Activated T-cell treated with anti-CD3 and anti-CD28 coated beads, Interleukin-2, amount 50 U/mL, for 72 hours (primary cell): ENCODE measurements at places on chromosomes 2 and 18.

DNA sequence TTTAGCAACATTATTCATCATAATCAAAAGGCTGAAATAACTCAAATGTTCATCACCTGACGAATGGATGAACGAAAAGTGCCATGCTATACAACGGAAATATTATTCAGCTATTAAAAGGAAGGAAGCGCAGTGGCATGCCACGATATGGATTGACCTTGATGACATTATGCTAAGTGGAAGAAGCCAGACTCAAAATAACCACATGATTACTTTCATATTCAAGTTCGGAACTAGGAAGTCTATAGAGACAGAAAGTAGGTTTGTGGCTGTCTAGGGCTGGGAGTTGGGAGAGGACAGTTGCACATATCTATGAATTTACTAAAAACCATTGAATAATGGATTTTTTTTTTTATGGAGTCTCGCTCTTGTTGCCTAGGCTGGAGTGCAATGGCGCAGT is 13.4 kb upstream of the PDIA6 start:
- H3K4me1 ChIP-seq, result no peaks in the 10 kb centered on the region
- H3K36me3 ChIP-seq, result no peaks in the 10 kb centered on the region
- H3K27me3 ChIP-seq, result peaks cover 10% of the 10 kb centered on the region

GRCh38 chr2:211367711-211368110 is 811.3 kb downstream of the CPS1 start:
- no peak for DNase-seq
- no peaks in the 10 kb centered on the region for H3K36me3 ChIP-seq
- H3K27ac ChIP-seq, result no peak overlapping the region

- peaks cover 69% of the 10 kb centered on the region for H3K27me3 ChIP-seq
- H3K27ac ChIP-seq, result no peak overlapping the region
- peaks cover 2% of the 10 kb centered on the region for H3K36me3 ChIP-seq
Measured at GRCh38 chr2:176491172-176491904, 222.1 kb downstream of the MTX2 start.

DNA sequence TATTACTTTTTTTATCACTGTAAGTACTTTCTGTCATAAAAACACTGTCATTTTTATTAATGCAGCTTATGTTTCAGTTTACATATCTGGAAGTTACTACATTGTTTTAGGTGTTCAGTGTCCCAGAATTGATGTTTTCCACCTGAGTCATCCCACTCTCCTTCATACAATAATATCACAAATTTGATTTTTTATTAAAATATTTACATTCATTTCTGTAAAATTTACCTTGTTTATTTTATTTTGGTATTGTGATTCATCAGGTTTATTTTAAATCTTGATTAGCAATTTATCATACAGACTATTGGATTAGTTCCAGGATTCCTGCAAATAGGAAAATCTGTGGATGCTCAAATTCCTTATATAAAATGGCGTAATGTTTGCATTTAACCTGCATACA is 1662.9 kb downstream of the SUCLG1 start:
- no peak overlapping the region for H3K27ac ChIP-seq
- H3K27me3 ChIP-seq, result no peaks in the 10 kb centered on the region
- no peak for DNase-seq
- H3K36me3 ChIP-seq, result no peaks in the 10 kb centered on the region

- no peaks in the 10 kb centered on the region for H3K36me3 ChIP-seq
- no peak overlapping the region for H3K4me3 ChIP-seq
- H3K27ac ChIP-seq, result no peak overlapping the region
- no peak for DNase-seq
- H3K4me1 ChIP-seq, result no peaks in the 10 kb centered on the region
- H3K27me3 ChIP-seq, result no peaks in the 10 kb centered on the region
Measured at GRCh38 chr18:41134426-41134825, 820.6 kb upstream of the PIK3C3 start.

- H3K27me3 ChIP-seq, result peaks cover 1% of the 10 kb centered on the region
- H3K36me3 ChIP-seq, result no peaks in the 10 kb centered on the region
- no peak for DNase-seq
- no peak overlapping the region for H3K27ac ChIP-seq
Measured at GRCh38 chr18:74388227-74388626, 68.9 kb downstream of the DIPK1C start.

- H3K27me3 ChIP-seq, result no peaks in the 10 kb centered on the region
- H3K36me3 ChIP-seq, result no peaks in the 10 kb centered on the region
- no peak for DNase-seq
- no peak overlapping the region for H3K4me3 ChIP-seq
- H3K27ac ChIP-seq, result no peak overlapping the region
- H3K4me1 ChIP-seq, result no peaks in the 10 kb centered on the region
Measured at GRCh38 chr2:229417916-229418315, 146.8 kb upstream of the PID1 start.

- H3K4me1 ChIP-seq, result peaks cover 18% of the 10 kb centered on the region
- no peak overlapping the region for H3K27ac ChIP-seq
- DNase-seq, result no peak
- no peak overlapping the region for H3K4me3 ChIP-seq
- no peaks in the 10 kb centered on the region for H3K27me3 ChIP-seq
Measured at GRCh38 chr18:74411475-74411874, 45.6 kb downstream of the DIPK1C start.

GRCh38 chr2:229301237-229301636 is 30.1 kb upstream of the PID1 start:
- H3K4me3 ChIP-seq, result no peak overlapping the region
- no peaks in the 10 kb centered on the region for H3K4me1 ChIP-seq
- H3K27ac ChIP-seq, result no peak overlapping the region
- DNase-seq, result no peak
- no peaks in the 10 kb centered on the region for H3K36me3 ChIP-seq

- peaks cover 72% of the 10 kb centered on the region for H3K27me3 ChIP-seq
- H3K36me3 ChIP-seq, result peaks cover 17% of the 10 kb centered on the region
- DNase-seq, result no peak
- H3K27ac ChIP-seq, result no peak overlapping the region
- H3K4me3 ChIP-seq, result no peak overlapping the region
Measured at GRCh38 chr18:57432140-57432539, 3.0 kb upstream of the ONECUT2 start.

- DNase-seq, result no peak
- no peak overlapping the region for H3K27ac ChIP-seq
- H3K4me3 ChIP-seq, result no peak overlapping the region
- peaks cover 13% of the 10 kb centered on the region for H3K27me3 ChIP-seq
- H3K4me1 ChIP-seq, result no peaks in the 10 kb centered on the region
- H3K36me3 ChIP-seq, result no peaks in the 10 kb centered on the region
Measured at GRCh38 chr18:50706199-50706598, 113.6 kb downstream of the MRO start.

DNA sequence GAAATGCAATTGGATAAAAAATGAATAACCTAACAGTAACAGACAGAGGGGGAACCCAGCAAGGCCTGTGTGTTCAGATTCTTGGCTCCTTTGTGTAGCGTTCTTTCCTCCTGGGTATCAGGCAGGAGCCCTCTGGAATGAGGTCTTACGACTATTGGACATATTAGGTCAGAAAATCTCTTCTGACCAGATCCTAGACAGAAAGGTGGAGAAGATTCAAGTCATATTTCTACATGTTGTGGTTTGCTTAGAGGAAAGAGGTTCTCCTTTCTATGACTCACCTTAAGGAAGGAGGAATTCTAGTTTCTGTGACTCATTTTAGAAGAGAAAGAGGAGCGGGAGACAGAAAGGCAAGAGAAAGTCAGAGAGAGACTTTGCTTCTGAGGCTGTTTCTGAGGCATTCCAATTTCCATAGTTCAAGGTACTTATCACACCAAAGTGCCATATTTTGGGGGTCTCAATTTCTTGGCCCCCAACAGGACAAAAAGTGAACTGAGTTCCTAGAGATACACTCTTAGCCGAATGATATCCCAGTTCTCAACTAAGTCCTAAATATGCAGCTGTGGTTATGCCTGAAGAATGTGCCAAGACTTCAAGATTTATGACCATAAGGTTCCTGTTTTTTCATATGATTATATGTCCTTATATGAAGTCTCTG is 618.6 kb downstream of the ZEB2 start:
- H3K4me3 ChIP-seq, result peak overlapping the region; percentile 6
- H3K36me3 ChIP-seq, result no peaks in the 10 kb centered on the region
- DNase-seq, result no peak
- peaks cover 12% of the 10 kb centered on the region for H3K4me1 ChIP-seq

- peaks cover 19% of the 10 kb centered on the region for H3K27me3 ChIP-seq
- no peak overlapping the region for H3K27ac ChIP-seq
Measured at GRCh38 chr2:10830203-10830602, 17.6 kb upstream of the PDIA6 start.

DNA sequence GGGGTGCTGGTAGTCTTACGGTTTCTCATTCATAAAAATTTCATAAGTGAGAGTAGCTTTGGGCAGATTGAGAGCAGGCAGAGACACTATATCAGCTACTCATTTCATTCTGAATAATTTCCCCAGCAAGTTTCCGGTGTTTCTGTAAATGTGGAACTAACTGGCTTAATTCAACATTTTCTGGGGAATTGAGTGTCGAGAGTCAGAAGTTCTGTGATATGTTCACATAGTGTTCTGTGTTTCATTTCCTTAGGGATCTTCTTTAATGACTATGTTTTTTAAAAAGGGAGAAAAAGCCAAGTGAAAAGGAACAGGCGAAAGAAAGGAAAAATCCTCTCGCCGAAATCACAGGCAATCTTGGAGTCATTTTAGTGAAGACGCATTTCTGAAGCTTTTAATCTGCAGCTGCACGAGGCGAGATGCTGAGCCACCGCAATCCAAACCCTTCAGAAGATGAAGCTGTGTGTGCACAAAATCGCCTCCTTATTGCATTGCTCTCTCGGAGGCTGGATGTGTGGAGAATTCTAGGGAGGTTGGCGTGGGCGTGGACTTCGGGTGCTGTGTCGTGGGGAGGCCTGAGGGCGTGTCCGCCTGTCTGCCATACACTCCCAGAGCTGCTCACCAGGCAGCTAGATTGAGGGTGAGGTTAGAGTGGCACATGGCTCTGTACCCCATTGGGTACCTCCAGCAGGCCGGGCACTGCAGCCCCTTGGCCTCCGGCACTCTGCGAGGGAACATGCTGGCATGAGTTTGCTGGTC is 38.4 kb upstream of the HDAC4 start:
- H3K27me3 ChIP-seq, result peaks cover 45% of the 10 kb centered on the region
- no peak overlapping the region for H3K4me3 ChIP-seq
- no peak for DNase-seq
- H3K36me3 ChIP-seq, result no peaks in the 10 kb centered on the region
- peaks cover 13% of the 10 kb centered on the region for H3K4me1 ChIP-seq

GRCh38 chr2:46559261-46559660 is 79.9 kb downstream of the TMEM247 start:
- DNase-seq, result no peak
- no peak overlapping the region for H3K4me3 ChIP-seq

DNA sequence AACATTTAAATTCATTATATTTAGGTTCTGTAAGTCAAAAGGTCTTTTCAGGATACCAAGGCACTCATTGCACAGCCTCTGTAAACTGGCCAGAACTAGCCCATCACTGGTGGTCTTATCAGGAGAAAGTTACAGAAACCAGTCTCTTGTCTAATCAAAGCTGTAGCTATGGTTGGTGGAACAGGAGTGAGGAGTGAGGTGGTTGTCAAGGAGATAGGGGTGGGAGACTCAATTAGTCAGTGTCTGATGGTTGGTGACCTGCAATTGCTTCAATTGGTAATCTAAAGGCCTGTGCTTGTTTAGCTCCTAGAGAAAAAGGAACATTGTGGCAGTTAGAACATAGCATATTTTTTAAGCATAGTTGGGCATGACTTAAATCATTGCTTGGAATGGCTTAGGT is 458.6 kb upstream of the CDH2 start:
- no peak for DNase-seq
- H3K4me3 ChIP-seq, result no peak overlapping the region
- H3K36me3 ChIP-seq, result no peaks in the 10 kb centered on the region
- H3K4me1 ChIP-seq, result no peaks in the 10 kb centered on the region
- H3K27me3 ChIP-seq, result no peaks in the 10 kb centered on the region
- no peak overlapping the region for H3K27ac ChIP-seq
